ENCODE measurements at places on chromosomes 12 and 14.

DNA sequence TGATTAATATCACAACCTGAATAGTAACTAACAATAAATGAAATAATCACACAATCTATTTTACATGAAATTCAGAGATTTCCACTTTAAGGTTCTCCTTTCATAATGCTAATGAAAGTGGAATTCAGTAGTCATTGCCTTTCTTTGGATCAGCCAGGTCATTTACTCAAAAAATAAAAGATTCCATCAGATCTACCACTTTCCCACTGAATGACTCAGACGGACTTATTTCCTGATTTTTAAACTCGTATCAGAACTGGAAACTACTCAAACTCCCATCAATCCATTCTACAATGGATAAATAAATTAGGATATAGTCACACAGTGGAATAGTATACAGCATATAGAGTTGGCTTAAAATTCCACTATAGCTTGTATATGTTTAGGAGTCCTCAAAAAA is 237.1 kb downstream of the MED13L start:
- DNase-seq, result no peak

DNA sequence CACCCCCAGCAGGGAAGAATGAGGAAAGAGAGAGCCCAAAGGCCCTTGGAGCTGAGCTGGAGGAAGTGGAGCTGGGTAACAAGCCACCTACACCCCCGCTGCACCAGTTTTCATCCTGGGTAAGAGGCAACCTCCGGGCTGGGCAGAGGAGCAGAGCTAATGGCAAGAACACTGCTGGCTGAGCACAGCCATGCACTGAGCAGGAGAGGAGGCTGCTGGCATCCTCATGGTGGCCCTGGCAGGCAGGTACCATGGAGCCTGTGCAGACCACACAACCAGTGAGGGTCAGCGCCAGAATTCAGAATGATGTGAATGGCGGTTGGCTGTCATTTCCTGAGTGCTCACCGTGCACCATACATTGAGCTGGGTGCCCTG is 29.7 kb downstream of the PLEKHH1 start:
- DNase-seq, result no peak

- no peak for DNase-seq
Observed at GRCh38 chr14:38730420-38730819, 372.6 kb downstream of the SEC23A start.

GRCh38 chr12:47032644-47033043 is 46.8 kb upstream of the PCED1B start:
- no peak for DNase-seq

GRCh38 chr12:66697404-66697803 is 18.5 kb upstream of the GRIP1 start:
- DNase-seq, result no peak

GRCh38 chr12:124518051-124518932 is 49.1 kb downstream of the NCOR2 start:
- DNase-seq, result no peak

DNA sequence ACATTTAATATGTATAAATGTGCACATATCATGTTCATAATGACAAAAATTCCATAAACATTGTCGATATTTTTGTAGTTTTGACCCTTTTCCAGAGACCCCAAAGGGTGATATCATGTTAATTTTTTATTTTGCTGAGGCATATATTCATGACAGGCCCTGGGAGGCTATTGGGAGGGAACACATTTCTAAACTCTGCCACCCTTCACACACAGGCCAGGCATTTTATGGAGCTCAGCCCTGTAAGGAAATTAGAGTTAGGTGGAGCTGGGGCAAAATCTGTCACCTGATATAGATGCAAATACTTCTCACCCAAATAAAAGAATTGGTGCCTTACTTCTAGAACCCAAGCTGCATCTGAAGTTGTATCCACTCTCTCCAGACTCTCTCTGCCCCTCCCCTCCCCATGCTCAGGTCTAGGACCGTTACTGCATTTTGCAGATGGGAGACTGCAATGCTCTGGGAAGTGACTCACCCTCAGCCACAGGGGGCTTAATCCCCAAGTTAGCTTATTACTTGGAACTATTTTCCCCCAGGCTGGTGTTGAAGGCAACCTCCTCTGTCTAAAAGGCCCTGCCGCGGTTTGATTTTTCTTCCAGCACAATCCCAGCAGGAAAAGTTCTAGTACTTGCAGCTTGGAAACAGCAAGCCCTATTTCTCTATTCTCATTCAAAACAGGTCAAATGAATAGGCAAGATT is 238.9 kb downstream of the EMP1 start:
- DNase-seq, result no peak

- DNase-seq, result no peak
Observed at GRCh38 chr12:29662734-29663323, 120.9 kb downstream of the TMTC1 start.

- no peak for DNase-seq
Observed at GRCh38 chr12:132238884-132239283, 90.5 kb downstream of the GALNT9 start.

- no peak for DNase-seq
Observed at GRCh38 chr12:120734210-120734609, 8.6 kb downstream of the ACADS start.

- no peak for DNase-seq
Observed at GRCh38 chr12:75479963-75480461, 543 bp upstream of the GLIPR1 start.

GRCh38 chr12:27780612-27781408 is 774 bp upstream of the MANSC4 start:
- DNase-seq, result no peak

DNA sequence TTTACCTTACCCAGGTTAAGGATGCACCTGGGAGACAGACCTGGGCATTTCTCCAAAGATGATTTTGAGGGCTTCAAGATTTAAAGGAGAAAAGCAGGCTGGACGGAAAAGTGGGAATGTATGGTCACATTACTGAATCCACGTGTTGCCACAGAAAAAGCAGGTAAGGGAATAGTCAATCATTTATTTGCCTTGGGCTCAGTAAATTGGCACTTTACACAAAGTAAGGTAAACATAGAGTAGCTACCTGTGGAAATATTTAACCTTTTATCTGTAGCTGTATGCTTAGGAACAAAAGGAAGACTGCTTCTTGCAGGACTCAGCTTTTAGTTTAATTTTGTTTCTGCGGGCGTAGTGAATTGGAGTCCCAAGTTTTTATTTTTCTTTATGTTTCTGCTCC is 153.3 kb downstream of the SLCO1B3 start:
- no peak for DNase-seq

DNA sequence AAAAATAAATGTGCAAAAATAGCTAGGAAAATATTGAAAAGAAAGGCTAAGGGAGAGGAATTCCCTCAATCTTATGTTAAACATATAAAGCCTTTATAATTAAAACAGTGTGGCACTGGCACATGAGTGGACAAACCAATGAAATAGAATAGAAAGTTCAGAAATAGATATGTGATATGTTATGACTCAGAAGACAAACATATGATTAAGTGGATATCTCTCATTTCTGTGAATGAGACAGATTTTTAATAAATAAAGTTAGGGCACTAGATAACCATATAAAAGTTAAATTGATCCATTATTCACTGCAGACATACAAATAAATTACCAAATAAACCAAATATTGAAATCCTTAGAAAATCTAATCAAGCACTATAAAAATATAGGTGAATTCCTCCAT is 73.0 kb downstream of the ALG10B start:
- DNase-seq, result no peak

GRCh38 chr14:40870252-40870651 is 736.4 kb upstream of the LRFN5 start:
- no peak for DNase-seq

- DNase-seq, result no peak
Observed at GRCh38 chr12:123108682-123109066, 42.2 kb downstream of the PITPNM2 start.

DNA sequence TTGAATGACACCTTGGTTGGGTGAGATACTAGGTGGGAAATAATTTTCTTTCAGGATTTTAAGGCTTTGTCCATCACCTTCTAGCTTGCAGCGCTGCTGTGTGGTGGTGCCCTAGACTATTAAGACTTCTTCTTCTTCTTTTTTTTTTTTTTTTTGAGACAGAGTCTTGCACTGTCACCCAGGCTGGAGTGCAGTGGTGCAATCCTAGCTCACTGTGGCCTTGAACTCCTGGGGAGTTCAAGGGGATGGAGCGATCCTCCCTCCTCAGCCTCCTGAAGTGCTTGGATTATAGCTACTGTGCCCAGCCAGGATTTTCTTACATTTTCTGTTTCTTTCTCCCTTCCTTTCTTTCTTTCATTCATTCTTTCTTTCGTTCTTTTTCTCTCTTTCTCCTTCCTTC is 10.3 kb upstream of the MTA1 start:
- DNase-seq, result no peak

- DNase-seq, result no peak
Observed at GRCh38 chr14:33332497-33332896, 393.8 kb downstream of the NPAS3 start.

GRCh38 chr14:82667501-82667900 is 1133.8 kb upstream of the SEL1L start:
- no peak for DNase-seq

DNA sequence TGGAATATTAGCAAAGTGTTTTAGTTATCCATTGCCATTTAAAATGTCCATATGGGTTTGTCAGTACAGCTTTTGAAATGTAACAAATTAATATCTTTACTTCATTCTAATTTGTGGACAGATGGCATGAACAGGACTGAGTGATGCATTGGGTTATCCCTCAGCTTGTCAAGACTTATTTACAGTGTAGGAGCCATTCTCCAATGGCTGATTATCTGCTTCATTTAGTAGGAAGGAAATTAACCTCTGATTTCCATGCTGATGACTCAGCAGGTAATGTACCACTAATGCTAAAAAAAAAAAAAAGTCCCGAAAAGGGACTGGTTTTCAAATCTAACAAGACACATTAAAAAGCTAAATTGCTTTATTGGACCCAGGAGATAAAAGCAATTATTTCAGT is 1149.0 kb upstream of the USP15 start:
- DNase-seq, result no peak

DNA sequence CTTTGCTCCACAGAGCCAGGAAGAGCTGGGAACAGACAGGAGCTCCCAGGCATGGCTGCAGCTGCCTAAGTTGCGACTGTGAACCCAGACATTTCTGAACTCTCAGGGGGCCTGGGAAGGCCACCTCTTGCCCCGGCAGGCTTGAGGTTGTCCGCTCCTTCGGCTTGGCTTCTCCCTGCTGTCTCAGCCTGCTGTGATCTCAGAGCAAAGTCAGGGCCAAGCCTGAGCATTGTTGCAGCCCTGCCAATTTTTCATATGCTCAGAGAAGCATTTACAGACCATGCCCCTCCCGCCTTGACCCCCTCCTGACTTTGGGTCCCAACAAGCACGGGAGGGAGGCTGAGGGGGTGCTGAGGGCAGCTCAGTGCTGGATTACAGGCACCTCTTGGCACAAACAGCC is 1439.1 kb upstream of the FLRT2 start:
- DNase-seq, result no peak

GRCh38 chr12:51653431-51653830 is 62.4 kb downstream of the SCN8A start:
- DNase-seq, result no peak

DNA sequence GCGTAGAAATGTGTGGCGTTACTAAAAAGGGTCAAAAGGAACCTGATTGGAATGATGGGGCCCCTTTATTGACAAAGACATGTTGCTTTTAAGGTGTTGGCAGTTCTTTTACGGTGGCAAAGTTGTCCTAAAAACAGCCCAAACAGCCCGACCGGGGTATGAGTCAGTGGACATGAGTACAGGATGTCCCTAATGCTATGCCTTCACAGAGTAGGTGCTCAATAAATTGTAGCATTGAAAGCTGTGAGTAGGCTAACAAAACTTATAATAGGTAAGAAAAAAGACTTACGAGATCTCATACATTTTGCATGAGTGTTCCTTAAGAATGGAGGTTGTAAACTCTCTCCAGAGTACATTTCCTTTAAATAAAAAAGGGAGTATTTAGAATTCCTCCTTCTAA is 2.6 kb downstream of the ELK3 start:
- peak; percentile 49 for DNase-seq

DNA sequence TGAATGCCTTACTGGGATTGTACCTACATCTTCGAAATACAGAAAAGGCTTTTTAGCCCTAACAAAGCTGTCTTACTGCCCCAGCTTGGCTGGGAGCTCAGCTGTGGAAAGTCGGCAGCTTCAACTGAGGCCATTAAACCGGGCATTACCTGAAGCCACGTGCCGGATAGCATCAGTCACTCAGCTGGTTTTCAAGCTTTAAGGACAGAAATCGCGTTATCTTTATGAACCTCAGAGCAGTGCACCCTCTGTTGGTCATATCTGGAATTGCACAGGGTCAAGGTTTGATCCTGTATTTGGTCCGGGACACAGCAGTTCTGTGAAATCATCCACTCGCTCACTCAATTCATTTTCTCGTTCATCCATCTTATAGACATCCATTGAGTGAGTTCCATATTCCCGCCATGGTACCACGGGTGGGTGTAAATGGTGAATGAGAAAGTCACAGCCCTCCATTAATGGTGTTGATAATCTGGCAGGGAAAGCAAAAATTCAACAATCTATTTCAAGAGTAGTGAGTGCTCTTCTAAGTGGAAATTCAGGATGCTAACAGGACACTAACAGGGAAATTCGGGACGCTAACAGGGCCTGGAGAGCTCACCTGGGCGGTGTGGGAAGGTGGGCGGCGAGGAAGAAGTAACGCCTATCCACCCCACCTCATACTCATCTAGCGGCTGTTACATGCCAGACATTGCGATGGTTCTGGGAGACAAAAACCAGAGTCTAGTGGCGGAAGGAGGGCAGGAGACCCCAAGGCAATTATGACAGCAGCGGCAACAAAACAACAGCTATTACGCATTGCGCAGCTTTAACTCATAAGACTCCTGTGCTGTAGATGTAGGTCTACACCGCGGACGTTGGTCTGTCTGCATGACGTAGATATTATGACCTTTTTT is 60.6 kb upstream of the TCL1A start:
- peak; percentile 45 for DNase-seq

- peak; percentile 34 for DNase-seq
Observed at GRCh38 chr14:65940056-65940735, 527.7 kb downstream of the FUT8 start.

DNA sequence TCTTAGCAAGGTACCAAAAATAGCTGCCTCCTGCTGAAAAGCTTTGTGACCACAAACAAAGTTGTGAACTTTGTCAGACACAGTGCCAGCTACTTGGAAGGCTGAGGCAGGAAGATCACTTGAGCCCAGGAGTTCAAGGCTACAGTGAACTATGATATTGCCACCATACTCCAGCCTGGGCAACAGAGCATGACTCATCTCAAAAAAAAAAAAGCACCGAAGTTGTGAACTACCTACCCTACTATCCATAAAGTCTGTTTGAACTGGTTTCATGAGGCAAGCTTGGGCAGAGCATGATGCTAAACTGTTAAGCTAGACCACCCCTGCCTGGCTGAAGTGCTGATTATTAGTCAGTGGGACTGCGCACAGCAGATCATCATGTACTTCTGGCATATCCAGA is 75.5 kb downstream of the RAD52 start:
- no peak for DNase-seq
